Stimulated activated CD4-positive, alpha-beta T cell treated with anti-CD3 and anti-CD28 coated beads, Interleukin-4, amount 100 ng/mL, for 1 hour (primary cell): ENCODE measurements at places on chromosomes 1 and 21.

GRCh38 chr21:37383086-37383485 lies 16.5 kb downstream of the DYRK1A start:
- DNase-seq = no peak

DNA sequence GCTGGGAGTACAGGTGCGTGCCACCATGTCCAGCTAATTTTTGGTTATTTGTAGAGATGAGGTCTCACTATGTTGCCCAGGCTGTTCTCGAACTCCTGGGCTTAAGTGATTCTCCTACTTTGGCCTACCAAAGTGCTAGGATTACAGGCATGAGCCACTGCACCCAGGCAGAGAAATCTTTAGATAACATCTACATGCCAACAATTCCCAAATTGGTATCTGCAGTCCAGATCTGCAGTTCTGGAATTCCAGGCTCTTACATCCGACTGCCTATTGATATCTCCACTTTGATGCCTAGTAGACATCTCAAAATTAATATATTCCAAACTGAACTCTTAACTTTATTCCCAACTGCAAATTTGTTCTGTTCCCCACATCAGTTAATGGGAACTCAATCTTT lies 23.3 kb downstream of the INAVA start:
- no peak for DNase-seq

DNA sequence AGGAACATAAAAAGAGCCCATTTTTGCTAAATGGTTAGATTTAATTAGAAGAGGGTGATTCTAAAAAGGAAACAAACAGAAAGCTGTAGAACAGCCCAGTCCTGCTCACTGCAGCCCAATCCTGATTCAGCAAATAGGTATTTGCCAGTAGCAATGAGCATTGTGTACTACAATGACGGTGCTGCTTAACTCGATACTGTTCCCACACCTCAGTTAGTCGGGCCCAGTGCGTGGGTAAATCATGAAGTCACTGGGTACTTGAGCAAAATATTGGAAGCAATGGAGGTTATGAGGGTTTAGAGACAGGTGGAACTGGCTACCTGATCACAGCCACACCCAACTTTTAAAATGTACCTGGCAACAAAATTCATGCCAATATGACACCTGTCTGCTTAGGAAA lies 101.5 kb upstream of the ADGRL2 start:
- no peak for DNase-seq

- no peak for DNase-seq
Measured at GRCh38 chr1:87872189-87872588, 543.5 kb downstream of the LMO4 start.

DNA sequence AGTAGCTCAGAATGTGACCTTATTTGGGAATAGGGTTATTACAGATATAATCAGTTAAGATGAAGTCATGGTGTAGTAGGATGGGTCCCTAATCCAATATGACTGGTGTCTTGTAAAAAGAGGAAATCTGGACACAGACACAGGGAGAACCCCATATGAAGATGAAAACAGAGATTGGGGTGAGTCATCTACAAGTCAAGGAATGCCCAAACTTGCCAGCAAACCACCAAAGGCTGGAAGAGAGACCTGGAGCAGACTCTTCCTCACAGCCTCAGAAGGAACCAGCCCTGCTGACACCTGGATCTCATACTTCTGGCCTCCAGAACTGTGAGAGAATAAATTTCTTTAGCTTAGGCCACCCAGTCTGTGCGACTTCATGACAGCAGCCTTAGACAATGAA lies 29.9 kb downstream of the KRTAP19-8 start:
- no peak for DNase-seq

GRCh38 chr1:62778208-62778607 lies 5.7 kb upstream of the ATG4C start:
- no peak for DNase-seq

DNA sequence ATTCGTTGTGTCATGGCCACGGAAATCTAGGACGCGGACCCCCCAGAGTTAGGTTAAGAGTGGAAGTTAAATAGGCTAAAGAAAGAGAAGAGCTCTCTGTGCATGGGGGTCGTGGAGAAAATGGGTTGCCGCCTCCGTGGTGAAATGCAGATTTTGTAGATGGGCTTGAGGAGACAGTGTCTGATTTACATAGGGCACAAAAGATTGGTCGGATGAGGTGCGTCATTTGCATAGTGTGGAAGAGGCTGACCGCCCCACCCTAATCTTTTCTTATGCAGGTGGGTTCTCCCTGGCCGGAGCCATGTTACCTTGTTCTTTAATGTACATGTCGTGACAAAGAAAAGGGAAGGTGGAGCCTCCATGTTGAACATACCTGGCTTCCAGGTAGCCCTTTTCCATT lies 14.3 kb upstream of the SLC5A9 start:
- DNase-seq = no peak

DNA sequence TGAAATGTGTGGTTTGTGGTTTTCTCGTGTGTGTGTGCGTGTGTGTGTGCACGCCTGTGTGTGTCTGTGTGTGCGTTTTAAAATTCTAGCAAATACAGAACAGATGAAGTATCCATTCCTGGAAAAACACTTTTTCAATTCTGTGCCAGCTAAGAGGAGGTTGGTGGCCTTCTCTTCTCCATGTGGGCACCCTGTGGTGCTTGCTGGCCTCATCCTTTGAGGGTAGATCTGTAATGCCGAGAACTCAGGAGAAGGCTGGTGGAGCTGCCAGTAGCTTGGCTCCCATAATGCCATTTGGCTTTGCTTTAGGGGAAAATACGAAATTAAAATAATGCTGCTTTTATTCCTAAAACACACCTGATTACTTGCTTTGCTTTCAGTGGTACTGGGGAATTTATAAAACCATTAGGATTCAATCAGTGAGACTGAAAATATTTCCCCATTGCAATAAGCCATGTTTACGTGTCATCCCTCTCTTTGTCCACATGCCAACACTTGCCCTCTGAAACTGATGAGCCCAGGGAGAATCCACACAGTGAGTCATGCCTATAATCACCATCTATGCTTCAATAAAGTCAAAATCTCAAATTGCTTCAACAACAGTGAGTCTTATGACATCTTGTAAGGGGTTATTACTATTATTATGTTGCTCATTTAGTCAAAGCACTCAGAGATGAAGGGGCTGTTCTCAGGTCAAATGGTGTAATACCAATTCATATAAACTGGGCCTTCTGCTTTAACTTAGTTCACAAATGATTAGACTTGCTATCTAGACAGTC lies 39.2 kb downstream of the ABCA4 start:
- no peak for DNase-seq

- no peak for DNase-seq
Measured at GRCh38 chr1:236320671-236321070, 38.9 kb upstream of the ERO1B start.

GRCh38 chr1:188027613-188028012 lies 1198.9 kb downstream of the PLA2G4A start:
- DNase-seq = no peak

DNA sequence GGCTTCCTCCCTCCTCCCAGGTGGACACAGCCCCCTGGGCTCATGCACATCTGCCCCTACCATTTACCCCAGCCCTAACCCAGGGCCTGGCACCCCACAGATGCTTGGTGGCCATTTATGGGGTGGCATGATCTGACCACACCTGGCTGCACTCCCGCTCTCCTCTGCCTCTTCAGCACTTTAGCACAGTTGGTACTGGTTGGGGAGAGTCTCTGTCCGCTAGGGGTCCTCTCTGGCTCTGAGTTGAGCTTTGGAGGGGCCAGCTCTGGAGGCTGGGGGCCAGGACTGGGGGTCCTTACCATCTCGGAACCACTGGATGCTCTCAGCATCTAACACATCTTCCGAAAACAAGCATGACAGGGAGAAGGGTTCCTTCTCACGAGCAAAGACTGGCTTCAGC lies 17.4 kb downstream of the MYOM3 start:
- DNase-seq = no peak

DNA sequence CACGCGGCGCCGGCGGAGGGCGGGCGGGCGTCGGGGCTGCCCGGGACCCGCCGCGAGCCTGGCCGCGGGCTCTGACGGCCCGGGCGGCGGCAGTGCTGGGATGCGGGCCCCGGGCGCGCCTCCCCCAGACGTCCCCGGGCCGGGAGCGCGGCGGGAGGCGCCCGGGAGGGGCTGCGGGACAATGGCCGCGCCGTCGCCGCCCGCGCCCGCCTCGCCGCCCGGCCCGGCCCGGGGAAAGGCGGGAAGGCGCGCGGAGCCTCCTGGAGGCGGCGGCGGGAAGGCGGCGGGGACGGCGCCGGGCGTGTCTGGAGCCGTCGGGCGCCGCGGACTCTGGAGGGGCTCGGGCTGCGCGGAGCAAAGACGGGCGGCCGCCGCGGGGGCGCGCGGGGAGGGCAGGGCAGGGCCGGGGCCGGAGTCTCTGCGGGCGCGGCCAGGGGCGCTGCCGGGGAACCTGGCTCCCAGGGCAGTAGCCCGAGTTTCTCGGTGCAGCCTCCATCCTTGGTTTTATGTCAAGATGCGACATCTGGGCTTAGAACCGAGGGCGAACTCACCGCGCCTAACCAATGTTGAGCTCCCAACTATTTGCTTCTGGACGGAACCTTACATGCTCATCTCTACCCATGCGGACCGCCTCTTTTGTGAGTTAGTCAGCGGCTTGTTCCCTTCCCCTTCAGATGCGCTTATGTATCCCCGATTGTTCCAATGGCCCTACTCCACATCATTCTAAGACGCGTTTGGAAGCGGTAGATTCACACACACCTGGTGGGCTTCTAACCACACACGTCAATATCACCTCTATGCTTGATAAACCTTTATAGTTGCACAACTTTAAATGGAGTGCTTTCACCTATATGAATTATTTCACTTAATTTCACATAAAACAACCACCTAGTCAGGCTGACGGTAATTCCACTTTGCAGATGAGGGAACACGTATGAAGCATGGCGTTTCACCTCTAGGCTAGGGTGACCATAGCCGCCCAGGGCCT lies 651 bp downstream of the ZBTB8A start:
- DNase-seq = peak; percentile 7

- DNase-seq = no peak
Measured at GRCh38 chr1:45876000-45876617, 72.7 kb downstream of the MAST2 start.

- no peak for DNase-seq
Measured at GRCh38 chr1:1153874-1154273, 19.8 kb upstream of the TTLL10 start.

DNA sequence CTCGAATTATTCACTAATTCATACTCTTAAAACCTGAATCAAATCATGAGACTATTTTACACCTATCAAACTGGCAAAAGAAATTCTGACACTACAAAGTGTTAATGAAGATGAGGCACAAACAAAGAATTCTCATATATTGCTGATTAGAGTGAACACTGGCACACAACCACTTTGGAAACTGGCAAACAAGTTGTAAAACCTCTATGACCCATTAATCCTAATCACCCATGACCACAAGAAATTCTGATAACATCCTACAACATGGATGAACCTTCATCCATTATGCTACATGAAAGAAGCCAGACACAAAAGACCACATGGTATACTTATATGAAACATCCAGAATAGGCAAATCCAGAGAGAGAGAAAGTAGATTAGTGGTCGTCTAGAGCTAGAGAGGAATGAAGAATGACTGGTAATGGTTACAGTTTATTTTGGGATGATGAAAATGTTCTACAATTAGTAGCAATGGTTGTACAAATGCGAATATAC lies 8.5 kb downstream of the GPBP1L1 start:
- no peak for DNase-seq

GRCh38 chr1:236058141-236058934 lies 6.6 kb downstream of the NID1 start:
- DNase-seq = no peak

- no peak for DNase-seq
Measured at GRCh38 chr1:16981269-16981849, 939 bp upstream of the MFAP2 start.

- DNase-seq = no peak
Measured at GRCh38 chr1:172167796-172168596, 252.5 kb upstream of the C1orf105 start.

- DNase-seq = no peak
Measured at GRCh38 chr1:94362466-94363058, 55.6 kb upstream of the ABCD3 start.

DNA sequence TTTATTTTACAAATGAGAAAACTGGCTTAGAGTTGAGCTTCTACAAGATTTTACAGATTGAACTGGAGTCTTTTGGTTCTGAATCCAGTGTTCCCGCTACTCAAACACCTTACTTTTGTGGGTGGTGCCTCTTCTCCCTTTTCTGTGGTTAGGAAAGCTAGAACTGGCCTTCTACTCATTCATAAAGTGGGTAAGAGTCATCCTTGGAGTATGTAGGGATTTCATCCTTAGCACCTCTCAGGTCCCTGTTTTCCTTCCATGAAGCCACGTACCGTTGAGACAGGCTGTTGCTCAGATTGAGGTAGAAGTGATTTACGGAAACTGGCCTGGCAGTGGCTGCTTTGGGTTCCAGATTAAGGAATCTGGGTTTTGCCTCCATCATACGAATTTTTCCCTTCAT lies 35.8 kb downstream of the WNT4 start:
- DNase-seq = no peak

- DNase-seq = no peak
Measured at GRCh38 chr21:21481239-21481638, 483.0 kb downstream of the NCAM2 start.

DNA sequence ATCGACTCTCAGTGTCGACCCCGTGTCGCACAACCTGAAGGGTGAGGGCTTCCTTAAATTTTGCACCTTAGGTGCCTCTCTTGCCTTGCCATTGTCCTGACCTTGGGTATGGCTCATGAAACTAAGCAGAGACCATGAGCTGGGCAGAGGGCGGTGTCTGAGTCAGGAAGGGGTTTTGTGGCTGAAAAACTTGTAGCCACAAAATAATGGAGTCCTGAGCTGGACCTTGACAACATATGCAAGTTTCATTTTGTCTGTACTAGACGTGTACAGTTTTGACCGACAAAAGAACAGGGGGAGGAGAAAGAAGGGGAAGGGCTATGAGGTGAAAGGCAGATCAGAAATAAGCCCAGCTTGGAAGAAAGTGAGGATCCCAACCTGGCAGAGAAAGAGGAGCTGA lies 8.3 kb upstream of the RUNX1 start:
- no peak for DNase-seq

DNA sequence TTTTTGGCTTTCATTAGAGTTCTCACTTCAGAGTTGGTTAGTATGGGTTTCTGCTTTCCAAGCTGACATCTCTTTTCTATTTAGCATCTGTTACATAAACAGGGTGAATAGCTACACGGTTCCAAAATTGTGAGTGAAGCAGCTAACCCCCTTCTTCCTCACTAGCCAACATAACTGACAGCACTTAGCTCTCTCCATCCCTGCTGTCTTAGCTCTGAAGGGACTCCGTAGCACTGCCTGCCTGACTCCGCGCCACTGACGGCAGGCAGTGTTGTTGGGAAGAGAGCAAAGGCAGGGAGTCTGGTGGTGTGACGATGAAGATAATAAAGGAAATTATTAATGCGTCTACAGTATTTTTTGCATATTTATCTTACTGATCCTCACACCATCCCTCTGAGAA lies 247.0 kb downstream of the PTBP2 start:
- DNase-seq = no peak

DNA sequence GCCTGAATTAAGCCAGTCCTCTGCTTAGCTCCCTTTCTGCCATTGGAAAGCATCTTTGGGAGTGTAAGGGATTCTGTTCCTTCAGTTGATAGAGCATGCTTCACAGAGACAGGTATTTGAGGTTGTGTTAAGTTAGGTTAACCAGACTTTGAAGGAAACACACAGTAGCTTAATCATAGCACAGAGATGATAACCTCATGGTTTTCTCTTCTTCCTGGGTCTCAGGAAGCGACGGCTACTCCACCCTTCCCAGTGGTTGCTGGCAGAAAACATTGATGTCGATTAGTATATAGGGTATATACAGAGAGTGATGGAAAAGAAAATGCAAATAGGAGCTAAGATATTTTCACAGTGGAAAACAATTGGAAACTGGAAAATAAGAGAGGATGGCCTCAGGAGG lies 42.0 kb downstream of the S1PR1 start:
- DNase-seq = no peak

- no peak for DNase-seq
Measured at GRCh38 chr1:247243524-247244137, 12.2 kb upstream of the VN1R5 start.
